ENCODE measurements at places on chromosomes 4 and X.
A peak's percentile ranks its signal among the peaks of the same experiment; 100 is the strongest.

DNA sequence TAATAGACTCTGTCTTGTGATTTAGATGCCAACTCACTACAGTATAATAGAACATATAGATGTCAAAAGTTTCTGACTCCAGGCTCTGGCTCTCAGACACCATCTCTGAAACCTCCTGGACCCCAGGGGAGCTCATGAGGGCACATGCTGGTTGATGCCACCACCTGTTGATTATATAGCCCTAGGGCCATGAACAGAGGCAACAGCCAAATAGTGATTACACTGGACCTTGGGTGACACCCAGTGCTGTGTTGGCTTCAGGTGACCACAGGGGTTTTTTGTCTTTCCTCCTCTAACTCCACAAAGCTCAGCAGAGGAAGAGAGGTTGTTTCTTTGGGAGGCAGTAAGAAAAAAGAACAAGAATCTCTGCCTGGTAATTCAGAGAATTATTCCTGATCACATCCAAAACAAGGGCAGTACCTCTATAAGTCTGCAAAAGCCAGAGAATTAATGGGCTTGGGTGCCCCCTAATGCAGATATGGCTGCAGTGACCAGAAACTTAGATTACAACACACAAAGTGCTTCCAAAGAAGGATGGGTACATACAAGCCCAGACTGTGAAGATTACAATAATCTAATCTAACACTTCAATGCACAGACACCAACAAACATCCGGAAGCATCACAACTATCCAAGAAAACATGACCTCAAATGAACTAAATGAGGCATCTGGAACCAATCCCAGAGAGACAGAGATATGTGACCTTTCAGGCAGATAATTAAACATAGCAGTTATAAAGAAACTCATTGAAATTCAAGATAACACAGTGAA is 1920.6 kb downstream of the ARAP2 start:
- no peak for DNase-seq

DNA sequence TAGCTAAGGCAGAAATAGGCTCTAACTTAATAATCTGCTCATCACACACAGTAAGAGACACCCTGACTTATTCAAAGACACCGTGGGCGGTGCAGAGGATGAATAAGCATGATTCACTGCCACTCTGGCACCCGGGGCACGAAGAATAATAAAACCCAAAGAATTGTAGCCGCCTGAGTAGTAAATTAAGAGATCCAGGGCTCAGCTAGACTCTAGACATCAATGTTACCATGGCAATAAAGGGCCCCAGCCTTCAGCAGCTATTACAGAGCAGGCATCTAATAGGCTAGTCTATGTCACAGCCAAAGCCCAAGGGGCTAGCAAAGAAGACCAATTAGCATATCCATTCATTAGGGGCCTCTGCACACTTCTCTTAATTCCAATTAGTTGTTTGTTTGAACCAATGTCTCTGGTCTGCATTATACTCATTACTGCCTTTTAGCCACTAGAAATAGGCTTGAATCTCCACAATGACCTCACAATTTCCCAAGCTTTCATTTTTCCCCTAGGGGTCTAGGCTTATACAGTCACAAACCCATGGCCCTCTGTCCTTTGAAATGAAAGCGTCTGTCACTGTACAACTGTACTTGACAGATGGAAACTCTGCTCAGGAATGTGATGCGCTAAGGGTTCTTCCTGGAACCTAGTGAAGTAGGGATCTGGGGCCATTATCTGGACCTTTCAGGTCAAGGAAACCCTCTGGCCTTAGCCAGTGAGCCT is 3.0 kb upstream of the ATP1B4 start:
- no peak for DNase-seq

- DNase-seq: no peak
These were observed 2.4 kb downstream of the MID1 start for GRCh38 chrX:10617999-10618351.

GRCh38 chrX:23937100-23937499 is 29.3 kb downstream of the CXorf58 start:
- DNase-seq: no peak

GRCh38 chrX:10158279-10159144 is 1.7 kb downstream of the CLCN4 start:
- DNase-seq: no peak

DNA sequence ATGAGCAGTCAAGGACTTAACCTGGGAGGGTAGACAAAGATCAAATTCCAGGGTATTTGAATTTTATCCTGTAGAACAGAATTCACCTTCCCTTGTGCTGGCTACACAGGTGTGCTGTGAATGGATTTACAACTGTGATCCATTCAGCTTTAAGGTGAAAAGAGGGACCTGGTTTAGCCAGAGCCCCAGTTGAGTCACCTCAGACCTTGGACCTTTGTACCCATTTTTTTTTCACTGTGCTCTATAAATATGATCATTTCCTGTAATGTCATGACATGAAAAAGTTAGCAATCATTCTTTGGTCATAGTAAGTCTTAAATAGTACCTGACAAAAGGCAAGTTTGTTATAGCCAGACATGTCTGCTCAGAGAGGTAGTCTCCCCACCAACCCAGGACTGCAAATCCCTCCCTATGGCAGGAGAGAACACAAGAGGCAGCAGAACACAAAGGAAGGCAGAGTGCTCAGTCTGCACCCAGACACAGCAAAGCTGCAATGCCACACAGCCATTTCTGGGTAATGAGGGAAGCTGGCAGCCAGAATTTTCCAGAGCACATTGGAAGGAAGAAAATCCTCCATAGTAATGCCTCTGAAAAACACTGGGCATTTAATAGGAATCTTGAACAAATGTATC is 77.9 kb downstream of the CXXC4 start:
- no peak for DNase-seq

DNA sequence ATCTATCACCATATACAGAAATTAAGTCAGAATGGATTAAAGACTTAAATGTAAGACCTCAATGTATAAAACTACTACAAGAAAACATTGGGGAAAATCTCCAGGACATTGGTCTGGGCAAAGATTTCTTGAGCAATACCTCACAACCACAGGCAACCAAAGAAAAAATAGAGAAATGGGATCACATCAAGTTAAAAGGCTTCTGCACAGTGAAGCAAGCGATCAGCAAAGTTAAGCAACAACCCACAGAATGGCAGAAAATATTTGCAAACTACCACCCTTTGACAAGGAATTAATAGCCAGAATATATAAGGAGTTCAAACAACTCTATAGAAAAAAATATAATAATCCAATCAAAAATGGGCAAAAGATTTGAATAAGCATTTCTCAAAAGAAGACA is 236.9 kb upstream of the EMCN start:
- DNase-seq: no peak

GRCh38 chr4:186485561-186486062 is 69.8 kb downstream of the MTNR1A start:
- DNase-seq: no peak

GRCh38 chr4:40736910-40737309 is 12.8 kb upstream of the NSUN7 start:
- DNase-seq: peak; percentile 69

GRCh38 chrX:65726715-65727114 is 59.3 kb downstream of the MSN start:
- no peak for DNase-seq

- no peak for DNase-seq
These were observed 78.9 kb upstream of the SLC4A4 start for GRCh38 chr4:71259911-71260331.

- peak; percentile 57 for DNase-seq
These were observed 224.2 kb upstream of the EMCN start for GRCh38 chr4:100742045-100742444.

- no peak for DNase-seq
These were observed at the start of gene SLITRK4 for GRCh38 chrX:143635915-143636314. Gene SLITRK4, minus strand, starts transcription at chrX:143636101. Its CDS starts 4,993 bp downstream, at chrX:143631108.

DNA sequence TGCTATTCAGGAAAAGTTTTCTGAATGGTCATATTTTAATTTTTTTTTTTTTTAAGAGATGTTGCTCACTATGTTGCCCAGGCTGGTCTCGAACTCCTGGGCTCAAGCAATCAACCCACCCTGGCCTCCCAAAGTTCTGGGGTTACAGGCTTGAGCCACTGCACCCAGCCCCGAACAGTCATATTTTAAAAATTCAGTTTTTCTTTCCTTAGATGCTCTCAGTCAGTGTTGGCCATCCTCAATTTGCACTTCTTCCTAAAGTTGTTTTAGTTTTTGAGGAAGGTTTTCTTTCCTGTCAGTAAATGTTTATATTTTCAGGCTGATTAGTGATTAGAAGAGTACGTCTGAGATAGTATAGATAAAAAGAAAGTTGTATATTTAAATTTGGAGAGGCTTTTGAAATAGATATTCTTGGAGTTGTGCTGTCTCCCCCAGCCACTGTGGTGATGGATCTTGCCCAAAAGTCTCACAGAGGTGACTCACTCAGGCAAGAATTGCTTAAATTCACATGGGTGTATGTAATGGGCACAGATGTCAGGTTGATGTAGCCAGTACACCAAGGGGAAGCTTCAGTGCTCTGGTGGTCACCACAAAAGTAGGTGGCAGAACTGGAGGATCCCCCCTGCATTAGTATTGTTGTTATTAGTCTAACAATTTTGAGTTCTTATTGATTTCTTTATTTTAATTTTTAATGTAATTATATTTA is 72.2 kb upstream of the ELOVL6 start:
- no peak for DNase-seq

GRCh38 chr4:125244848-125245450 is 69.8 kb upstream of the FAT4 start:
- no peak for DNase-seq

GRCh38 chrX:3286196-3286945 is 60.1 kb downstream of the MXRA5 start:
- DNase-seq: no peak

- DNase-seq: no peak
These were observed 14.4 kb upstream of the SOD3 start for GRCh38 chr4:24780936-24781495.

DNA sequence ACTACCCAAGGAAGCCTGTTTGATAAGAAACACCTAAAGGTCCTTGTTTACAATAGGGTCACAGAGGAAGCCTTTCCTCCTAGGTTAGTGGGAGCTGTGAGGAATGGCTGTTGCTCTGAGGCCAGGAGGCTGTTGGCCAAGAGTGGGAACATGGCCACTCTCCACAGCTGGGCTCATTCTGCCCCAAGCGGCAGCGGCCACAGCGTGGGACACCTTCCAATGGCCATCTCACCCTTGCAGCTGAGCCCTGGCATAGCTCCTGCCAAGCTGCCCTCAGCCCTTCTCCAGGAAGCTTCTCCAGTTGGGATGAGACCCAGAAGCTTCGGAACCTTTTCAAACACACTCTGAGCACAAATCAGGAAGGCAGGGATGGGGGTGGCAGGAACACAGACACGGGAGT is 111.8 kb upstream of the MAP3K15 start:
- no peak for DNase-seq
